ENCODE measurements at places on chromosomes 7 and 10. TPM values are rescaled to one million over a fixed set of nuclear protein-coding genes. Genes with fewer than 3 reads are reported as not detected.

GRCh38 chr10:71392292-71392691, 4.4 kb upstream of the CDH23 start:
- peaks cover 20% of the 10 kb centered on the region for H3K27me3 ChIP-seq
- peaks cover 9% of the 10 kb centered on the region for H3K4me1 ChIP-seq
- H3K4me3 ChIP-seq, result no peak overlapping the region
- no peak for DNase-seq
- no peaks in the 10 kb centered on the region for H3K36me3 ChIP-seq
- H3K27ac ChIP-seq, result no peak overlapping the region

GRCh38 chr10:35347121-35347562, 10.8 kb downstream of the CCNY start:
- no peaks in the 10 kb centered on the region for H3K27me3 ChIP-seq
- H3K4me3 ChIP-seq, result no peak overlapping the region
- no peaks in the 10 kb centered on the region for H3K36me3 ChIP-seq
- H3K4me1 ChIP-seq, result peaks cover 20% of the 10 kb centered on the region

DNA sequence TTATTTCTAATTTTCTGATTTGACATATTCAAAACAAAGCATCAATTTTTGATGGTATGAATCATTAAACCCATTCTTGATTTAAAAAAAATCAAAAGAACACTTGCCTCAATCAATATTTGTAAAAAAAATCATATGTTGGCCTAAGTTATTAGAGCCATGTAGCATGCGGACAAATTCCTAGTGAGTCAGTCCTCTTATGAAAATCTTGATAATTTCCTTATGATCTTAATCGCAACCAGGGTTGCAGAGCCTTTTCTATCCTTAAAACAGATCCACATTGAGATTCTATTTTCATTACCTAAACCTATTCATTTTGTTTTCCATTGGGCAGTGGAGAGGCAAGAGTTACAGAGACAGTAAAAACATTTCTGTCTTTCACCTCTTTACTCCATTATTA, 203.2 kb downstream of the ARL4A start:
- no peaks in the 10 kb centered on the region for H3K36me3 ChIP-seq
- H3K4me1 ChIP-seq, result peaks cover 7% of the 10 kb centered on the region
- H3K27me3 ChIP-seq, result no peaks in the 10 kb centered on the region
- no peak overlapping the region for H3K4me3 ChIP-seq
- no peak for DNase-seq

- H3K4me1 ChIP-seq, result no peaks in the 10 kb centered on the region
- no peaks in the 10 kb centered on the region for H3K36me3 ChIP-seq
- no peak overlapping the region for H3K27ac ChIP-seq
- no peak overlapping the region for H3K4me3 ChIP-seq
Measured at GRCh38 chr10:43069579-43069978, 7.3 kb upstream of the RET start.

GRCh38 chr10:31133251-31133791, 101.7 kb upstream of the ZNF438 start:
- H3K36me3 ChIP-seq, result no peaks in the 10 kb centered on the region
- DNase-seq, result no peak
- peak overlapping the region; percentile 59 for H3K4me3 ChIP-seq
- no peaks in the 10 kb centered on the region for H3K27me3 ChIP-seq

GRCh38 chr10:82938331-82938730, 1063.3 kb downstream of the NRG3 start:
- no peaks in the 10 kb centered on the region for H3K36me3 ChIP-seq
- H3K4me3 ChIP-seq, result no peak overlapping the region
- no peaks in the 10 kb centered on the region for H3K27me3 ChIP-seq
- H3K27ac ChIP-seq, result no peak overlapping the region
- DNase-seq, result no peak
- H3K4me1 ChIP-seq, result no peaks in the 10 kb centered on the region

DNA sequence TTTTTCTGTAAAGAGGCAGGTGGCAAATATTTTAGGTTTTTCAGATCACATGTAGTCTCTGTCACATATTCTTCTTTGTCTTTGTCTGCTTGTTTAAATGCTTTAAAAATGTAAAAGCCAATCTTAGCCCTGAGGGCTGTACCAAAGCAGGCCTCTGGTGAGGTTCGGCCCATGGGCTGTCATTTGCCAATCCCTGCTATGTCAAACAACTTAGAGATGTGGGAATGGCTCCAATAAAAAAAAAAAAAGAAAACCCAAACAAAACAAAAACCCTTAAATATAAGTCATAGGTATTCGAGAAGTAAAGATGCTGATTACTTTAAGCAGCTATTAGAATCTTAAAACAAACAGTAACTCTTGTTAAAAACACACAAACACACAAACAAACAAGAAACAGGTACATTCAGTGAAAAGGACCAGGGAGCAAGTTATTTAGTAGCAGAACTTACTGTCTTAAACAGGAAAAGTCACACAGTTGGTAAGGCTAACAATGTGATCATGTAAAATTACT, 61.4 kb upstream of the NAMPT start:
- H3K36me3 ChIP-seq, result no peaks in the 10 kb centered on the region
- no peak overlapping the region for H3K4me3 ChIP-seq
- H3K4me1 ChIP-seq, result peaks cover 3% of the 10 kb centered on the region
- H3K27me3 ChIP-seq, result no peaks in the 10 kb centered on the region
- peak overlapping the region; percentile 22 for H3K27ac ChIP-seq

DNA sequence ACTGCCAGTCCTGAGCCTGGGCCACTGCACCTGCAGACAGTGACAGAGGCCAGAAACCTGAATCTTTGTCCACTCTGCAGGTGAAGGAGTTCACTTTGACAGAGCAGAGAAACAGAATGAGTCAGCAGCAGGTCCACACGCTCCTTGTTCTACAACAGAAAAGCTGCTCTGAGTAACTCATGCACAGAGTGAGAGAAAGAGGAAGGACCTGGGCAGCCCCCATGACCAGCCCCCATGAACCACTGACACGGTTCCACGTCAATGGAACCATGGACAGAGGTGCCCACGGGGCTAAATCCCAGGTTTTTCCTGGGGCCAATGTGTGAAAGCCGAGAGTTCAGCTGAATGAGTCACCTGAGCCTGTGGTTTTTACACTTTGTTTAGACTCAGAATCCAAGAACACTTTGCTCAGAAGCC, 40.8 kb upstream of the CTBP2 start:
- H3K36me3 ChIP-seq, result no peaks in the 10 kb centered on the region
- DNase-seq, result no peak

DNA sequence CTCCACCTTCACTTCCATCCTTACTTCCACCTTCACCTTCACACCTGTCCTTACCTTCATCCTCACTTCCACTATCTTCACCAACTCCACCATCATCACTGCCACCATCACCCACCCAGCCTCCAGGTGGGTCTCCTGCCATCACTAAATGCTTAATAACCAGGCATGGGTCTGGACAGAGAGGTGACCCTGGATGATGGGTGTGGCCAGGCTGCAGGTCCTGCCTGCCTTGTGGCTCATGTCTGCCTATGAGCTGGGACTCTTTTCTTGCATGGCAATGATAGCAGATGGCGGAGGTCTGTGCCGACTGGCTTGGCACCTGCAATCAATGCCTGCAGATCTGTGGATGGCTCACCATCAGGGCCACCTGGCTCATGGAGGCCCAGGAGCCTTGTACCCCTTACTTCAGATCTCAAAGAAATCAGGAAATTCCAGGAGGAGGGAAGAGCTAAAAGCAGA, 60.1 kb upstream of the ELN start:
- H3K4me3 ChIP-seq, result no peak overlapping the region
- H3K36me3 ChIP-seq, result no peaks in the 10 kb centered on the region
- peaks cover 2% of the 10 kb centered on the region for H3K4me1 ChIP-seq
- peak; percentile 34 for DNase-seq

MAGI2 gene
- 0.98 TPM for total RNA-seq

MUC3A gene
- not detected for total RNA-seq

ZNF503 gene
- total RNA-seq, result 5.7 TPM

Data from suprapubic skin (tissue), 4 donors.